Posterior cingulate gyrus (tissue), 11 donors: ENCODE measurements at places on chromosomes 3 and 15.

- DNase-seq: no peak
Measured at GRCh38 chr15:67878712-67879206, 38.9 kb upstream of the RNU6-1 start.

DNA sequence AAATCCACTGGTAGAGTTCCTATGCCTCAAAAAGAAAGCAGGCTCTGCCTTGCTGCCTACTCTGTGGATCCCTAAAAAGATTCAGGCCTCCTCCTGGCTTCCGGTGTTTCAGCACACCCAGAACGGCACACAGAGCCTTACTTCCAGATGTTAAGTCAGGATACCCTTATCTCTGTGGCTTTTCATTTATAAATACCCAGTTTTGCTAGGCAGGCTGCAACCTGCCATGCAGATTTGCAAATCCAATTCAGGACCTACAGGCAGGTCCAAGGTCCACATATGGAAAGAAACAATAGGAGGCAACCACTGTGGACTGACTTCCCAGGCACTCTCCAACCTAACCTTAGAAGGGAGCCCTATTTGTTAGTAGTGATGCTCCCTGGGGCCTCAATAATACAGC is 30.7 kb downstream of the EFL1 start:
- no peak for DNase-seq

DNA sequence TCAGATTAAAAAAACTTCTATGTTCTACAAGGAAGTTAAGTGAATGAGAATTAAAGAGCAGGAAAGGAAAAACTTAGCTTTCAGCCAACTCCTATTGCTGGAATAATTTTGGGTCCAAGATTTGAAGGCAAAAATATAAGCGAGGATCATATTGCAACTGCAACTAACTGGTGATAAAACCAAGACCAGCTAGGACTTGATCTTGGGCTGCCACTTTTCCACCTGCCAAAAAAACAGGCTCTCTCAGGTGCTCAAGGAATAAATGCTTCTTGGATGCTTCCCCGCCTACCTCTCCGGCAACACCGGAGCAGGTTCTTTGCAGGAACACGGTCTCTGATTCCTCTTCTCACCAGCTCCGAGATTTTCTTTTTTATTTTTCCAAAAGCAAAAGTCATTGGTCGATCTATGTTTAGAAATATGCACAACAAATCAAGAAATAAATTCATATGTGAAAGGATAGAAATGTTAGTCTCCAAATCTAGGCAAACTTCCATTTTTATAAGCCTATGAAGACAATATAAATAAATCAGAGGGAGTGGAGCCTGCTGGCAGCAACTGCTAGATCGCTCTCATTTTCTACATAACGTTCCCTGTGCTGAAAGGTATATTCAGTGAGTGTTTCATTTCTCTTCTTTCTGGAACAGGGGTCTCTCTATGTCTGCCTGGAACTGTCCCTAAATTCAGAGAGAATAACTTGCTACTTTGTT is 241.9 kb downstream of the NTRK3 start:
- no peak for DNase-seq

DNA sequence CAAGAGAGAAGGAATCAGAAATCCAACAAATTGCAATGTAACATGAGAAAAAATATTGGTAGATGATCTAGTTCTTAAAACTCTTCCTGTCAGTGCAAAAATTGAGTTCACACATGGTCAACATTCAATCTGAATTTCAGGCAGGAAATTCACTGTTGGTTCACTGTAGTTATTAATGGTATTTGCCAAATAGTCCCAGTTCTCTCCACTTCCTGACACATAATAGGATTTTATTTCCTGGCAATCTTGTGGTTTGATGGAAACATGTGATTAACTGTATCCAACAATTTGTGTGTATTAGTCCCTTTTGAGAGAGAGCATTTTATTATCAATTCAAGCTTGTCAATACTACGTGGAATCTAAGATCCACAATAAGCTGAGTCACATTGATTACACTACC is 1103.1 kb downstream of the ROBO2 start:
- no peak for DNase-seq

DNA sequence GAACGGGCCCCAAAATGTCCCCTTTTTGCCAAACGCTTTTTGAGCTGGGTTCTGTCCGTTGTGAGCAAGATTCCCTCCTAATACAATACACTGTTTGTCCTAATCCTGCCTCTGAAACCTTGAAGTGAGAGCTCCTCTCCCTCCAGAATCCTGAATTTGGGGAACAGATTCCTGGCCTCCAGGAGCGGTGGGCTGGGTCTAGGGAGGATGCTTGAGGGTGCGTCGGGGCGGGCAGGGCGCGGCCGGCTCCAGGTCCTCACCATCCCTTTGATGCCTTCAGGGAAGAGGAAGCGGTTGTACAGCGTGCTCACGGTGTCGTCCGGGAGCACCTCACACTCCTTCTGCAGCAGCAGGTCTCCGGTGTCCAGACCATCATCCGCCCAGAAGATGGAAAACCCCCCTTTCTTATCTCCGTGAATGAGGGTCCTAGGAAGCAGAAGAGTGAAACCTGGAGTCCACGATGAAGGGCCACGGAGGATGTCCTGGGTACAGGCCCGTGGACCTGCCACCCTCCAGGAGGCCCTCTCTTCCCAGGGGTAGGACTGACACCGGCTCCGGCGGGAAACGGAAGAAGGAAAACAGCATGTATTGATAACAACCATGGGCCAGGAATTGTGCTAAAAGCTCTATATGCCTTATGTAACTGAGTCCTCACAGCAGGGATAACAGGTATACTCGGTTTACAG is 23.2 kb downstream of the ALDH1L1 start:
- peak; percentile 1 for DNase-seq

DNA sequence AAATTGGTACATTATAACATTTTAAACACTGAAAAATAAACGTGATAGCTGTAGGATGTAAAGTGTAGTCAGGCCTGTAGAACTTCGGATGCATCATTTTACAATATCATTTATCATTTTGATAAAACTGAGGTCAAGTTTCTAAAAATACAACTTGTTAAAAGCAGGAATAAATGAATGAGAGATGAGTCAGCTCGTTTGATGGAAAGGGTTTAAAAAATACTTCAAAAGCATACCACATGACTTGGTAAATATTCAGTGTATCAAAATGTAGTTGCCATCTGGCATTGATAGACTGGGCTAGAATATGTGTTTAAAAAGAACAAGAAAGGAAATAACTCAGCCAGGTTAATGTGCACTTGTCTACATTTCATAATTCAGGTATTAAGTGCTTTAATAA is 357.0 kb downstream of the TIGIT start:
- DNase-seq: no peak

- no peak for DNase-seq
Measured at GRCh38 chr3:16728770-16729745, 123.8 kb upstream of the DAZL start.
